MG63 (cell line): ENCODE measurements at places on chromosomes 5 and 9. TPM values are rescaled to one million over a fixed set of nuclear protein-coding genes. Genes with fewer than 3 reads are reported as not detected.

Gene ARHGEF37
- total RNA-seq, result 0.17 and 1.1 TPM in 2 replicates

Gene ANKRA2
- total RNA-seq, result 9.4 and 22.2 TPM in 2 replicates

- DNase-seq, result no peak
Measured at GRCh38 chr5:132184588-132184987, 43.1 kb downstream of the P4HA2 start.

DNA sequence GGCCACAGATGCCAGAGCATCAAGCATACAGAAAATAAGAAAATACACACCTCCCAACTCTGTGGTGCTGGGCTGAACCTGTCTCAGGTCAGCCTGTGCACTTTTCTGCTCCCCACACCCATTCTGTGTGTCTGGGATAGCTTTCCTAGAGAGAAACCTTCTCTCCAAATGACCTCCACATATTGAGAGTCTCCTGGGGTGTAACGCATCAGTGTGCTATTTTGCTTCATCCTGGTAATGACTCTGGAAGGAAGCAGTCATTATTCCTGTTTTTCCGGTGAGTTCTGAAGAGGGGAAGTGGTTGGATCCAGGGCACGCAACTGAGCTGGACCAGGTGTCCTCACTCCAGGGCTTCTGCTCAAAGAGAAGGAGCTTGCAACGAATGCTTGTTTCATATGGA is 73.2 kb upstream of the SH3PXD2B start:
- DNase-seq, result no peak

DNA sequence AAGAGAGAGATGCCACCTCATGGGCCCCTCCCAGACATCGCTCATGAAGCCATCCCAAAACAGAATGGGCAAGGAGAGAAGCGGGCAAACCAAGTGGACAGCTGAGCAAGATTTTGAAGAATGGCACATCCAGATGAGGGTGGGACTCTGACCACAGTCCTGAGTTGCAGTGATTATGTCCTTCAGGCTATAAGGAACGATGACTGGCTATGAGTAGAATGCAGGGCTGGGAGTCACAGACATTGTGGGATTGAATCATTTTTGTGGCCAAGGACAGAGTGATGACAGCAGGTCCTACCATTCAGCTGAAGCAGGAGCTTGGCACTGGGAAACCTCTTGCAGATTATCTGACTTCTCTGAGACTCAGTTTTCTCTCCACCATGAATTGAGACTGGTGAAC is 245.7 kb upstream of the SLC30A5 start:
- DNase-seq, result no peak

DNA sequence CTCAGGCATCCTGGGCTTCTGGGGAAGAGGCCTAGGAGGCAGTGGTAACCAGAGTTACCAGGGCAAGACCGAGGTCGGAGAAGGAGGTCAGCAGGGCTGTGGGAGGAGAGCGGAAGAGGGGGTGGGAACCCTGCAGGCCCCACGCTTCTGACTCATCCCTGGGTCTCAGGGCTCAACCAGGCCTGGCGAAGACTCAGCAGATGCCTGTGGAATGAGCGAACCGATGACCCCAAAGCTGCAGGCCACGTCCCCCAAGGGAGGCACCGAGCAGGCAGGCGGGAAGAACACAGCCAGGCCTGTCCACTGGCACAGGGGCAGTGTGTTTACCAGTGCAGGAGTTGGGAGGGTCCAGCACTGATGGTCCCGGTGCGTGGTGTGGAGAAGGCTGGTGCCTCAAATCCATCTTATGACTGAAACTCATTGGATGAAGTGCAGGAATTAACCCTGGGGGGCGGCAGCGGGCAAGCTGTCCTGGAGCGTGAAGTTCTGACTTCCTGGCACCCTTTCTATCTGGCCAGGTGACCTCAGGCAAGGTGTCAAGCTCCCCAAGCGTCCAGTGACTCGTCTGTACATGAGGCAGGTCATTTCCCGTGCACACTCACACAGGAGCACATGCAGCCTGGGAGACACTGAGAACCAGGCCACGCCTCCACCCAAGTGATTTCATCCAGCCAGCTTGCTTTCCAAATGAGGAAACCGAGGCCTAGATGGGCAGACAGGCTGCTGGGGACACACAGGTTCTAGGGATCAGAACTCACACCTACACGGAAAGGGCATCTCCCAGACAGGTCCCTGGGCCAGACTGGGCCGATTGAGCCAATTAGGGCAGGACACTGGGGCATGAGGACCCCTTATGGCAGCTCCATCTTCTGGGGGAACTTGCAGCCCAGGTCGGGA is 69.1 kb downstream of the ADAMTS2 start:
- DNase-seq, result peak; percentile 100

- peak; percentile 29 for DNase-seq
Measured at GRCh38 chr9:90546200-90546599, 96.4 kb downstream of the DIRAS2 start.

DNA sequence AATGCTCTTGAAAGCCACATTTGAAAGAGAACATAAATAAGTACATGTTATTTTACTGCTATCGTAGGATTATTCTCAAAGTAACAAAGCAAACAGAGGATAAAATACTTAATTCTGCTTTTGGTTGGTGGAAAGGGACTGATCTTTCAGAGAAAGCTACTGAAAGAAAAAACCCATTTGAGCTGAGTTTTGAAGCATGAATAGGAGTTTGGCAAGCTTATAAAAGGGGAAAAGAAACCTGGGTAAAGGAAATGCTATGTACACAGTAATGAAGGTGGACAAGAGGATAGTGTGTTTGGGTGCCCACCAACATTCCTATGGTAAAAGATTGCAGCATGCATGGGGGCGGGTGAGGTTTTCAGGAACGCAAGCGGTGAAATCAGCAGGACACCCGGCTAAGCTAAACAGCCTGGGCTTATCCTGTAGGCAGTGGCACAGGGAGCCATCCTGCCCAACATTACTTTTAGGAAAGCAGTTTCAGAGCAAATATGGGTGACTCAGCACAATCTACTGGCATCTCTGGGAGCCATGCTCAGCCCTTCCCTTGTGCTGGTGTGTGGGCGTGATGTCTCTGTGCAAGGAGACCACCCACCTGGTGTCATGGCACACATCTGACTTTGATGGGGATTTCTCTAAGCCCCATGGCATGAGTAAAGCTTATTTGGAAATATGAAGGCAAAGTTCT is 673.9 kb upstream of the KLF4 start:
- peak; percentile 86 for DNase-seq

DNA sequence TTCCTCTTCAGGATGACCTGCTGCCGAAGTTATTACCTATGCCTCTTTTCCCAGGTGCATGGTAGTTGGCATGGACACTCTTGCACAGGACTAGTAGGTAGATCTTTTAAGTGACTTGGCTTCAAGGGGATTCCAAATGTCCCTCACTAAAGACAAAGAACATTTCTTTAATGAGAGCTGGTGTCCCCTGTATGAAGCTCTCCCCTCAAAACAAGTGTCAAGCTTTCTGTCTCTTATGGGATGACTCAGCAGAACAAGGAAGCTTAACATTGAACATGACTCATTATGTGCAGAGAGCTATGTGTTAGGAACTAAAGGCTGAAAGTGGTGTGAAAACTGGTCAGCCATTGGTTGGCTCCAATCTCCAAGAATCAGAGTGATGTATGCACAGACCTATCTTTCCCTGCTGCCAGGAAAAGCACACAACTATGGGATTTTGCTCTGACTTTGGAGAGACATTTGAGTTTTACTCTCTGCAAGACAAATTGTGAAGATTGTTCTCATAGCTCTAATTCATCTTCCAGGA is 120.5 kb downstream of the PRDM6 start:
- peak; percentile 80 for DNase-seq

- no peak for DNase-seq
Measured at GRCh38 chr5:113572716-113573115, 59.2 kb downstream of the YTHDC2 start.

- DNase-seq, result peak; percentile 71
Measured at GRCh38 chr9:91424403-91425176, 958 bp upstream of the NFIL3 start.

Gene PKD2L2
- total RNA-seq, result not detected in 2 replicates

Gene PCDHB3
- not detected in 2 replicates for total RNA-seq

- DNase-seq, result no peak
Measured at GRCh38 chr5:143721925-143722324, 90.0 kb upstream of the HMHB1 start.

DNA sequence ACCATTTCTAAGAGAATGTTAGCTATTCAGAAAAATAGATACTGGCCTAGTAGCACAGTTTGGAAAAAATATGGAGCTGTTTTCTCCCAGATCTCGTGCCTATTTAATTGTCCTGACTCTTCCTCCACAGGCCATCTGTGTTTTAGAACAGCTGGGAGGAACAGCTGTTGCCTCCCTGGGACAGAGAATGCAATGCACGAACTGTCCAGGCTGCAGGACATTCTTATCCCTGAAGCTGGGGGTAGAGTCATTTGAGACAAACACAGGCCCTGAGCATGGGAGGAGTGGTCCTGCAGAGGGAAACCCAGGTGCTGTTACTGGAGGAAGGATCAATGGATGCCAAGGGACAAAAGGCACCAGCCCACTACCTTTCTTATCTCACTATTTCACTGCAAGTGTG is 20.9 kb upstream of the SPARC start:
- DNase-seq, result no peak

- DNase-seq, result peak; percentile 56
Measured at GRCh38 chr5:68379275-68380036, 163.9 kb downstream of the PIK3R1 start.
